Fibroblast of skin of scalp (primary cell): ENCODE measurements at places on chromosomes 4 and X.
A peak's percentile ranks its signal among the peaks of the same experiment; 100 is the strongest.

DNA sequence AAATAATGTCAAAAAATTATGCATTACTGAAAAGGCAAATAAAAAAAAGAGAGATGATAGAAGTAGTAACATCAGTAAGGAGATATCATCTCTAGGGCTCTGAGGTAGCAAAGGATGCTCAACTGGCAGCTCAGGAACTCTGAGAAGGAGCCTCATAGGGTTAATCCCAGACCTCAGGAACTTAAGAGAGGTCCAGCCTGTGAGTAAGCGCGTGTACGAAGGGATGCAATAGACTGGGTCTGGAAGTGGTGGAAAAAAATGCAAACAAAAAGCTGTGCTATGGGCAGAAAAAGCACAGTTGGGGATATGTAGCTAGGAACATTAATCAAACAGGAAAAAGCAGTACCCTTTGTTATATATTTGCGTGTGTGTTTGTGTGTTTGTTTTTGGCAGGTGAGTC is 282.0 kb downstream of the GALNTL6 start:
- DNase-seq, result peak; percentile 3

DNA sequence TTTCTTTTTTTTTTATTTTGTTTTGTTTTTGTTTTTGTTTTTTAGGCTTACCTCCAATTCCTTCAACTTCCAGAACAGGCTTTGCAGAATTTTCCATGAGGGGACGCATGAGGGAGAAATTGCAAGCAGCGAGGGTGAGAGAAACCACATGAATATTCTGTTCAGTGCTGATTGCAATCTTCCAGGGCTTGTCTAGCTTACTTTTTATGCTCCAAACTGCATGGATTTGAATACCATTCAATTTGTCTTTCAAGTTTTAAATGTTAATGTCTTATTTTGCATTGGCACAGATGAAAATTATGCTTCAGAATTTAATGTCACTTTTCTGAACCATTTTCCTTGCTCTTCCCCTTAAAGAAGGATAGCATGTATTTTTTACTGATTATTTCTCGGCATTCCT is 32.7 kb downstream of the CC2D2A start:
- no peak for DNase-seq

- peak; percentile 57 for DNase-seq
These were observed 58.6 kb upstream of the GK2 start for GRCh38 chr4:79466621-79467020.

- DNase-seq, result no peak
These were observed 15.8 kb upstream of the GRSF1 start for GRCh38 chr4:70855464-70855863.

DNA sequence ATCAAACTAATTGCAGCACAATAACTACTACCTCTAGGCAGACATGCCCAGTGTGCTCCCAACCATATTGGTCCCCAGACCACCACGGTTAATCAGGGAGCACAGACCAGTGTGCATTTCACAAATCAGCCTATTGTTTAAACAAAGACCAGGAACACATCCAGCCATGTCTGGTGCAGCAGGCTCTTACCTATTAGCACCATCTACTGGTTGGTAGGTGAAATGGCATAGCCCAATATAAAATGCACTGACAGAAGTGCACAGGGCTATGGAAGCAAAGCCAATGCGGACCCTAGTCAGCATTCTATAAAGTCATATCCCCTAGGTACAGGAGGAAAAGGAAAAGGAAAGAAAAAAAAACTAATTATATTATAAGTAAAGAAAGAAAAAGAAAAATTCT is 15.5 kb upstream of the CYLC1 start:
- peak; percentile 0 for DNase-seq

DNA sequence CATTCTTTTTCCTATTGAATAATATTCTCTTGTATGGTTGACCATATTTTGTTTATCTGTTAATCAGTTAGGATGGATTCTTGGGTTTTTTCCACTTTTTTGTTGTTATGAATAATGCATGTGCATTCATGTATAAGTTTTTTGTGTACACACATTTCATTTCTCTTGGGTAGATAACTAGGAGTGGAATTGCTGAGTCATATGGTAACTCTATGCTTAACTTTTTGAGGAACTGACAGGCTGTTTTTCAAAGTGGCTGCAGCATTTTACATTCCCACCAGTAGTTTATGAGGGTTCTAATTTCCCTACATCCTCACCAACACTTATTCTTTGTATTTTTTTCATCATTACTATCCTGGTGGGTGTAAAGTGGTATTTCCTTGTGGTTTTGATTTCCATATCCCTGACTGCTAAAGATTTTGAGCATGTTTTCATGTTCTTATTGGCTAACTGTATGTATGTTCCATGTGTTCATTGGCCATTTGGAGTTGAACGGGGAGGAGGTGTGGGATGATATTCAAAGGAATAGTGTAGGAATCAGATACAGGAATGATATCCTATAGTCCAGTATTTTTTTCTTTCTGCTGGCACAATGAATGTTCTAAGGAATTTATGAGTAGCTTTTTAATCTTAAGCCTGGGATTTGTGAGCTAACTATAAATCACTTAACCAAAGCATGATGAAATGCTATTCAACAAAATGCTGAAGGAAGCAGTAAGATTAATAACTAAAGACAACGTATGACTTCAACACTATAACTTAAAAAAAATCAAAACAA is 114.3 kb downstream of the AMELX start:
- DNase-seq, result peak; percentile 43

DNA sequence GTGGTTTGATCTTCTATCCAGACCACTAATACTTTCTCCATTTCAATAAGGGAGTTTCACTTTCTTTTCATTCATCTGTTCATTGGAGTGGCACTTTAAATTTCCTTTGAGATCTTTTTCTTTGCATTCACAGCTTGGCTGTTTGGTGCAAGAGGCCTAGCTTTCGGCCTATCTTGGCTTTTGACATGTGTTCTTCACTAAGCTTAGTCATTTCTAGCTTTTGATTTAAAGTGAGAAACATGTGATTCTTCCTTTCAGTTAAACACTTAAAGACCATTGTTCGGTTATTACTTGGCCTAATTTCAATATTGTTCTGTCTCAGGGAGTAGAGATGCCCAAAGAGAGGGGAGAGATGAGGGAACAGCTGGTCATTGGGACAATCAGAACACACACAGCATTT is 24.3 kb downstream of the CXCL13 start:
- no peak for DNase-seq

DNA sequence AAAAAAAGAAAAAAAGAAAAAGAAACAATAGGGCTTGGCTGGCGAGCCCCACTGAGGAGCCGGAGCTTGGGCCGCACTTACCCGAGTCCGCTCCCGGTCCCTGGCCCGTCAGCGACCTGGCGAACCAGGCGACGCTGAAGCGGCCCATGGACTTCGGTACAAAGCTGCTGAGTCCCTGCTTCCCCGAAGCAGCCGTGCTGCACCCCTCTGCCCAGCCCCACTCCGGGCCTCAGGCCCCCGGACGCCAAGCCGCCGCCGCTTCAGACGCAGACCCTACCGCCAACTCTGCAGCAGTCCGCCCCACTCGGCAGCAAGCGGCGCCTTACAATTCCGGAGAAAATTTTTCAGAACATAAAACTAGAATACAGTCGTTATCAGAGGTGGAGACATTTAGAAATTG is 300.5 kb downstream of the OPHN1 start:
- no peak for DNase-seq

DNA sequence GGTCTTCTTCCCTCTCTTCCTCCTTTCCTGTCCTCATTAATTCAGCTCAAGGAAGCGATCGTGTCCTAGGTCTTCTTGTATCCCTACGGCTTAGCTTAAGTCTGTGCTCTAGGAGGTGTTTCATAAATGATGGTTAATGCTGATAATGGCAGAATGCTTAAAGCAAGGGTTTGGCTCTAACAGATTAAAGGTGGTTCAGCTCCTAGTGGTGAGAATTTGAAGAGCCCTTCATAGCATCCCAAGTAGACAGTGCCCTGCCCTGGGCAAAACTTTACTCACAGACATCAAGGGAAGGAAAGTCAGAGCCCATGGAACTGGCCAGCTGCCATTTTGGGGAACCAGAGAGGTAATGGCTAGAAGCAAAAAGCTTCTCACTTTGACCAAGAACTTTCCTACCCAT is 47.0 kb upstream of the PGRMC1 start:
- no peak for DNase-seq

DNA sequence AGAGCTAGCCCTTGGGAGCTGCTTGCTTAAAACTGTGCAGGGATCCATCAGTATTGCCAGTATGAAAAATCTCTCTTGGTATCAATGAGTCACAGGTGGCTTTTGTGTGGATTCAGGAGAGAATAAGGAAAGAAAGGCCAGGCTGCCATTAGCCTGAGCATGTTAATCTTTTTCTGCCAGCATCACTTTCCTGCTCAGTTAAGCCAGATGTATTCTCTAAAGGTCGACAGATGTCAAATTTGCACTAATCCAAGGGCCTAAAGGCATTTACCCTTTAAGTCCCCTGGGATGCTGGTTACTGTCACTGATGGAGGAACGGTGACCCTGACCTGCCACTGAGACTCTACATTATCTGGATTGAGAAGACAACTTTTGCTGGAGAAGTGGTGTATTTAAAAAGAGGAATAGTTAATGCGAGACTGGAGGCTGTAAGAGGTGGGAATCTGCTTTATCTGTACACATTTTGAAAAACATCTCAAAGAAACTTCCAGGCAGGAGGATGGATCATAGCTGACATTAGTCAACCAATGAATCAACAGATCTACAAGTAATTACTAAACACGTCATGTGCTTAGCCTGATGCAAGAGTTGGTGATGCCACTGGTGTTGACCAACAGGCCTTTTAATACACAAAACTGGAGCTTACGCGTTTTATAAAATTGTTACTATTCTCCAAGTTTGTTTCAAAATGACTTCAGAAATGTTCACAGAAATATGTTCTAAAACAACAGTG is 241.4 kb upstream of the ANXA3 start:
- no peak for DNase-seq
